ENCODE measurements at places on chromosomes 6 and 20. TPM values are rescaled to one million over a fixed set of nuclear protein-coding genes. Genes with fewer than 3 reads are reported as not detected.

The PPIL6 gene
- 1.6 TPM for total RNA-seq

The PRR18 gene
- total RNA-seq, result 0.55 TPM

The HCK gene
- 0.34 TPM for total RNA-seq

The MAS1 gene
- total RNA-seq, result not detected

The RAMACL gene
- total RNA-seq, result 0.88 TPM

The MOCS3 gene
- 9.5 TPM for total RNA-seq

The PRDM13 gene
- not detected for total RNA-seq

The SH3BGRL2 gene
- total RNA-seq, result 31.6 TPM

The PSMB8 gene
- total RNA-seq, result 84.1 TPM

The COX4I2 gene
- total RNA-seq, result not detected

The TRIM38 gene
- total RNA-seq, result 4.5 TPM

The TXLNB gene
- total RNA-seq, result not detected

The GHRH gene
- total RNA-seq, result not detected

The ZNF334 gene
- 8.0 TPM for total RNA-seq

The OXT gene
- total RNA-seq, result not detected

The TRIM15 gene
- total RNA-seq, result not detected

The CALHM4 gene
- not detected for total RNA-seq

The ZC2HC1B gene
- total RNA-seq, result not detected

The FOXQ1 gene
- 6.9 TPM for total RNA-seq

The LGSN gene
- total RNA-seq, result not detected

The SNAP25 gene
- 1.0 TPM for total RNA-seq

The OOEP gene
- total RNA-seq, result 0.41 TPM

The SNX21 gene
- total RNA-seq, result 28.4 TPM

The LPA gene
- total RNA-seq, result not detected

The PSORS1C2 gene
- total RNA-seq, result not detected

The PNPLA1 gene
- total RNA-seq, result not detected

The GJA10 gene
- not detected for total RNA-seq

The OR10C1 gene
- not detected for total RNA-seq

The AVP gene
- total RNA-seq, result not detected

The OR12D3 gene
- not detected for total RNA-seq

The AFG1L gene
- 3.6 TPM for total RNA-seq
